ENCODE measurements at places on chromosomes 6 and 20.
A peak's percentile ranks its signal among the peaks of the same experiment; 100 is the strongest.

GRCh38 chr20:59600472-59600871 is 3.9 kb upstream of the PHACTR3 start:
- no peak for DNase-seq

- no peak for DNase-seq
Measured at GRCh38 chr6:51129043-51129442, 310.4 kb downstream of the TFAP2B start.

GRCh38 chr20:14583413-14583812 is 246.0 kb upstream of the FLRT3 start:
- DNase-seq = peak; percentile 96

GRCh38 chr6:28380381-28380780 is 19.2 kb downstream of the ZSCAN12 start:
- no peak for DNase-seq

GRCh38 chr20:17796091-17796563 is 96.4 kb downstream of the BANF2 start:
- no peak for DNase-seq

DNA sequence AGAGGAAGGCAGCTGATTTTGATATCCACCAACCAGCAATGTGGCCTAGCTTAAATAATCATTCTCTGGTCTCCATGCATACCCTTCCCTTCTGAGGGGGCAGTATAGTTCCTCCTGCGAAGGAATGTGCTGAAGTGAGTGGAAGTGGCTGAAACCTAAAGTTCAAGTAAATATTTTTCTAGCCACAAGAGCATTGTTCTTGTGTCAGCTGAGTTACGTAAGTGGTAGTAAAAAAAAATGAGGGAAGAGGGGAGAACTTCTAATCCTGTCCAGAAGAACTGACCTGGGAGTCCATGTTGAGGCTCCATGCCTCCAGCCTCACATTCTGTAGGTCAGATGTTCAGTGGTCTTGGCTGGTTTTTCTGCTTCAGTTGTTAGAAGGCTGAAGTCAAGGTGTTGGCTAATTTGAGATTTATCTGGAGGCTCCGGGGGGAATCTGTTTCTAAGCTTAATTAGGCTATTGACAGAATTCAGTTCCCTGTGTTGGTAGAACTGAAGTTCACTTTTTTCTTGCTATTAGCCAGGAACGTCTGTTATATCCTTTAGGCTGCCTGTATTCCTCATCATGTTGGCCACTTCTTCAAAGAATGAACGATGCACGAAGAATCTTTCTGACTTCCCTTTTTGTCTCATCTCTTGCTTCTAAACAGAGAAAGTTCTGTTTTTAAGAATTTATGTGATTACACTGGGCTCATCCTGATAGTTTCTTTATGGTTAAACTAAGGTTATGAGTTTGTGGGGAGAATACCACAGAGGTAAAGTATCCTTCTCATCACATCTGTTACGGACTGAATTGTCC is 207.1 kb upstream of the PRSS16 start:
- no peak for DNase-seq

GRCh38 chr20:33915726-33916331 is 77.9 kb upstream of the RALY start:
- no peak for DNase-seq

DNA sequence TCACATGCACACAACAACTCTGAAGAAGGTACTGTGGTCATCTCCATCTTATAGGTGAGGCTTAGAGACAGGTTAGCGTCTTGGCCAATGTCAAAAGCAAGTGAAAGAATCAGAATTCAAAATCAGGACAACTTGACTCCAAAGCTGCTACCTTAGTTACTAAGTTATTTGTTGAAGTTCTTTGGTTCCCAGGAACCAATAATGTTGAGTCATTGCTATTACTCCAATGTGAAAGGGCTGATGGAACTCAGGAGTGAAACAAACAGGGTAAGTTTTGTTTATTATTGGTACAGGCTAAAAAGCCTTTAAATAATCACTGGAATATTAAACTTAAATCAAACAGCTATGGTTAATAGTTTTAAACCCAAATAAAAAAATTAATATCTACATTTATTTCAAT is 111.1 kb downstream of the PDSS2 start:
- DNase-seq = no peak

DNA sequence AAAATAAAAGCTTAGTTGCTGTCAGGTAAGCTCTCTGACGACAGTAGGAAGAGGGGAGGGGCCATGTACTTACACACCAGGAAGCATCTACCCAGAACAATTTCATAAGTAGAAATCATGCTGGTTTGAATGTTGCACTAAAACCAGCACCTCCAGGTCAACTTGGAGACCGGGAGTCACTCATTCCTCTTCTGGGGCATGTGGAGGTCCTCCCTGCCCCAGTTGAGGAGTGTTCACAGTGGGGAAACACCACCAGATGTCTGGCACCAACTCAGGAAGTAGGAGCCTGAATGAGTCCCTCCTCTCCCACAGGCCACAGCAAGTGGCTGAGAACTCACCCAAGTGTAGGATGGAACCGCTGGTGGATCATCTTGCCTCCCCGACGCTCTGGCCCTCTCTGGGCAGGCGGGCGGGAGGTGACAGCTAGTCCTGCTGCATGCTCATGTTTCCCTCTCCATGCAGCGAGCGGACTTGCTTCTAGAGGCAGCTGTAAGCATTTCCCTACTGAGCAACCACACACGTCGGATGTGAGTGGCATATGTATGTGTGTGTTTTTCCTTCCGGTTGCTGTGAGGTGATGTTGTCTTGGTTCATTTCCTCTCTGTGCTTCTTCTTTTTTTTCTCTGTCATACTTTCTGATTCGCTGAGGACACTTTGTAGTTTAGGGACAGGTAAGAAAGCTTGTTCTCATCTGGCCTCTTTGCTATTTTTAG is 149.5 kb upstream of the NEDD9 start:
- no peak for DNase-seq

DNA sequence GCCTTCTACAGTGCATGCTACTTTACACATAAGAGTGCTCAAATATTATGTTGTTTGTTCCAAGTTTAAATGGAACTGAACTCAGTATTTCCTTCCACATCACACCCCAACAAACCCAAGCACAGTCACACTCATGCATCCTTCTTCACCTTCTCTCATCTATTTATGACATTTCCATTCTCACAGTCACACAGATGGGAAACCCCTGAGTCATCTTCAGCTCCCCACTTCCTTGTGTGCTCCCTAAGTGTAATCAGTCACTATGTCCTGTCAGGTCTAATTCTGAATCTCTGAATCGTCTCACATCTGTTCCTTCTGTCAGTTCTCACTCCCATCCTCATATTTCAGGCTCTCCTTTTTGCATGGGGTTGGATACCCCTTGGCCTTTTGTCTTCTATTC is 96.0 kb downstream of the RIMS1 start:
- DNase-seq = no peak

DNA sequence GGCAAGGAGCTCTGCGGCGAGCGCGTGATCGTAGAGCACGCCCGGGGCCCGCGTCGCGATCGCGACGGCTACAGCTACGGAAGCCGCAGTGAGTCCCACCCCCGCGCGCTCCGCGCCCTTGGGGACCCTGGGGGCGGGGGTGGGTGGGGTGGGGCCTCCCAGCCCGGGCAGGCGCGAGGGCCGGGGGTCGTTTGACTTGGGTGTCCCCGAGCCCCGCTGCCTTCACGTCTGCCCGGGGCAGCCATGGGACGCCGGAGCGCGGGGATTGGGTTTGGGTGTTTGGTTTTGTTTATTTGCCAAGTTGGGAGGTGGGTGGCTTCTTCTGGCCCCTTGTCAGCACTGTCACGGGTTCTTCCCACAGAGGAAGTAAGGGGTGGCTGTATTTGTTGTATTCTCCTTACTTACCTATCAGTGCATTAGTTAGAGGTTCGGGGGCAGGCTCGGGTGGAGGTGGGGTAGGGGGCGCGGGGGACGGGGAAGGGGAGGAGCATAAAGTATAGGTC is 777 bp downstream of the SRSF6 start:
- no peak for DNase-seq

DNA sequence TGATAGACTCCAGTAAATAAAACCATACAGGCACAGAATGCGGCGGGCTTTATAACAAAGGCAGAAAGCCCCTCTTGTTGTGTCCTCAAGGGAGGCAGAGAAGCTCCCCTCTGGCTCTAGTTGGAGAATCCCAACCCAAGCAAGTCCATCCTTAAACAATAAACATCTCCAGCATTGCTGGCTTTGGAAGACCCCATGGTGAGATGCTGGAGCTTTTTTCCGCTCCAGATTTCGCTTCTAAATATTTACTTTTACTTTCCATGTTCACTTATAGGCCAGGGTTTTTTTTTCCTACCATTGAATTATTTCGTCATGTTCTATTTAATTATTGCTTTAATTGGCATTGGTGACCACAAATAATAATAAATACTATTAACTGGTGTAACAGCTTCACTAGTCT is 176.2 kb downstream of the MTHFD1L start:
- DNase-seq = no peak

DNA sequence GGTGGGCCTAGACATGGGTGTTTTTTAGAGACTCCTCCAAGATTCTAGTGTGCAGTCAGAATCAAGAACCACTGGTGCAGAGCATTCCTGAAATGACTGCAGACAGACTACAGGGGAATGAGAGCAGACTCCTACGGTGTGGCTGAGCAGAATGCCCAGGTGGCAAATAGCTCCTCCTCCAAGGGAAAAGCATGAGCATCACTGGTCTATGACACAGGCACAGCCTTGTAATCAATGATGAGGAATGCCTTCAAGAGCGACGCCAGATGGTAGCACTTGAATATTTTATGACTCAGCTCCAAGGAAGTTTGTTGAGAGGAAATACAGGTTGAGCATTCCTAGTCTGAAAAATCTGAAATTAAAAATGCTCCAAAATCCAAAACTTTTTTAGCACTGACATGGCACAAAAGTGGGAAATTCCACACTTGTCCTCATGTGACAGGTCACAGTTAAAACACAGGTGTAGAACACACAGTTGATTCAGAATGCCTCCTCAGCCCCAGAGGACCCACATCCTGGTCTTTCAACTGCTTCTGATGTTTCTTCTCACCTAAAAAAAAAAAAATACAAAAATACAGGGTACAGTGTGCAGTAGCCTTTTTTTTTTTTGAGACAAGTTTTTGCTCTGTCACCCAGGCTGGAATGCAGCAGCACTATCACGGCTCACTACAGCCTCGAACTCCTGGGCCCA is 10.6 kb upstream of the FAM8A1 start:
- DNase-seq = peak; percentile 93

- peak; percentile 38 for DNase-seq
Measured at GRCh38 chr6:35327349-35328027, 14.9 kb upstream of the PPARD start.

GRCh38 chr6:38852215-38852614 is 137.1 kb downstream of the DNAH8 start:
- DNase-seq = no peak

- no peak for DNase-seq
Measured at GRCh38 chr6:166977621-166978525, 21.3 kb upstream of the CEP43 start.

GRCh38 chr20:53524589-53525312 is 68.9 kb downstream of the ZNF217 start:
- no peak for DNase-seq

- DNase-seq = no peak
Measured at GRCh38 chr6:119535332-119535731, 185.8 kb upstream of the MAN1A1 start.

GRCh38 chr6:167855825-167856425 is 29.2 kb downstream of the AFDN start:
- DNase-seq = peak; percentile 92

DNA sequence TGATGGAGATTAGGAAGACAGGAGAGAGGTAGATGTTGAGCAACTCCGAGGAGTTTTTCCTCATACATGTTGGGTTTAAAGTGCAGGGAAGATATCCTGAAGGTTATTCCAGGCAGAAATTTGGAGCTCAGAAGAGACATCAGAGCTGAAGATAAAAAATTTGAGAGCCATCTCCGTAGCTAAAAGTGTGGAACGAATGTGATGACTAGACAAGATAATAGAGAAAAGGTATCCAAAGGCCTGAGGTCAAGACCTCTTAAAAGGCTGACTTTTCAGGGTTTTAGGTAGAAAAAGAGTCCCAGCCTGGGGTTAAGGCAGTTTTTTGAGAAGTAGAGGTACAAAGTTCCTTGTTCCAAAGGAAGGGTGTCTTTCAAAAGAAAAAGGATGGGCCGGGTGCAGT is 214.8 kb downstream of the ESR1 start:
- no peak for DNase-seq

GRCh38 chr6:134535831-134536230 is 217.9 kb upstream of the SGK1 start:
- DNase-seq = no peak

DNA sequence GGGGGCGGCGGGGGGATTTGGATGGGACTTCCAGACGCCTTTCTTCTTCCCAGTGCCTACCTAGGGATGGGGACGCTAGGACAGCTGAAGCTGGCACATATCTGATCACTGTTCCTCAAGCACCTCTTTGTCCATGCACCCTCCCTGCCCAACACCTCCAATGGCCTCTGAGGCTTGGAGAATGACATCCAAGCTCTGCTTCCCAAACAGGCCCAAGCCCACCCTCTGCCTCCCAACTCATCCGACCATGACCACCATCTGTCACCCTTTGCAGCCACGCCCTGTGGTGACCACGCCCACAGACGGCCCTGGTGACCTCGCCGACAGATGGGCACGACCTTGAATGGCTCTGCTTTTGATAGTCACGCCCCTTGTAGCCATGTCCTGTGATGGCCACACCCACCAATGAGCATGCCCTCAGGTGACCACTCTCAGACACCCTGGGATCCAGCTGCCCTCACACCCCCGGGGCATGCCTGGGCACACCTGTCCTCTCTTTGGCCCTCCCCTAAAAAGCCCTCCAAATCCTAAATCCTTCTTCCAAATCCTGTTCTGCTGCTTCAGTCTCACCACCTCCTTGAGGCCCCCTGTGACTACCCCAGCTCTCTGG is 51.0 kb downstream of the SSR1 start:
- peak; percentile 55 for DNase-seq

GRCh38 chr6:148293181-148293995 is 49.2 kb upstream of the SASH1 start:
- DNase-seq = no peak

DNA sequence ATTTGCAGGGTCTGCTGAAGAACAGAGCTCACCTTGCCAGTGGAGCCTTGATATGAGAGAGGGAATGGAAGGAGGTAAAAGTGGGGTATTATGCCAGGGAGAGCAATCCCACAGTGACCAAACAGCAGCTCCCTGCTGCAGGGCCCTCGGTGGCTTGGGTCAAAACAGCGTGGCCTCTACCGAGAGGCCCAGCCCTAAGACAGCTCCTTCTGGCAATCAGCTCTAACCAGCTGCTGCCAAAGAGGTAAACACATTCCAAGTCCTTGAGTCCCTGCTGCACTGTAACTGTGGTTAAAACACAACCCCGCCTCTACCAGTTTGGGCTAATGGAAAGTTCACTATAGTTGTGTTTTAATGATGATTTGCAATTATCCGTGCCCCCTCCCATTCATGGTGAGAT is 1.4 kb upstream of the DAAM2 start:
- no peak for DNase-seq

All from foreskin keratinocyte (primary cell).